Head of caudate nucleus (tissue), 42 donors: ENCODE measurements at places on chromosomes 11 and 22.

DNA sequence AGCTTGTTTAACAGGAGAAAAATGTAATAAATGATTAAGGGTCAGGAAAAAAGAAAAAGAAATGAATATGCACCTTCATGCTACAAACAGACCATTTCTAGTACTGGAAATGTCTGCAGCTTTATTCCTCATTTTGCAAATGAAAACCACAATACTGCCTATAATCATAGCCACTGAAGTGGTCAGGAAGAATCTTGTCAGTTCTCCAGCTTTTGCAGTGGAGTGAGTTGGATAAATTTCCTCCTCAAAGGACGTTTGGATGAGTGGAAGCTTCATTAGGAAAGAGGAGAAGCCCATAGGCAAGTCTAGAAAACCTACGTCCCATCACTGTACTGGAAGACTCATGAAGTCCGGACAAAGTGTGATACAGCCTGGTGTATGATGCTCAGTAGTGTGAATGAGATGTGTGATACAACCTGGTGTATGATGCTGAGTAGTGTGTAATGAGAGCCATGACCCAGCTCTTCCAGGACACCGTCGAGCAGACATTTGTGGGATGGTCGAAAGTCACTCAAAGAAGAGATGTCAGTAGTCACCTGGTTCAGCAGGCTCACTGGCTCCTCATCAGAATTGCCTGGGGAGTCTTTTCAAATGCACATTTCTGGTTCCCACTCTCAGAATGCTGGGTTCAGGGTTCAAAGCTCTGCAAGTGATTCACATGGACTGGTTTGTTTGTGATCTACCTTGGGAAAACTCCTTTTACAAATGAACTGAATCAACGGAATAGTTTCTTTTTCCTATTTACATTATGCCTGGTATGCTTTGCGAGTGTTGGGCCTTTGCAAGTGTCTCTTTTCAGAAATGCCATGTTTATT is 101.3 kb downstream of the PDHX start:
- DNase-seq, result no peak

DNA sequence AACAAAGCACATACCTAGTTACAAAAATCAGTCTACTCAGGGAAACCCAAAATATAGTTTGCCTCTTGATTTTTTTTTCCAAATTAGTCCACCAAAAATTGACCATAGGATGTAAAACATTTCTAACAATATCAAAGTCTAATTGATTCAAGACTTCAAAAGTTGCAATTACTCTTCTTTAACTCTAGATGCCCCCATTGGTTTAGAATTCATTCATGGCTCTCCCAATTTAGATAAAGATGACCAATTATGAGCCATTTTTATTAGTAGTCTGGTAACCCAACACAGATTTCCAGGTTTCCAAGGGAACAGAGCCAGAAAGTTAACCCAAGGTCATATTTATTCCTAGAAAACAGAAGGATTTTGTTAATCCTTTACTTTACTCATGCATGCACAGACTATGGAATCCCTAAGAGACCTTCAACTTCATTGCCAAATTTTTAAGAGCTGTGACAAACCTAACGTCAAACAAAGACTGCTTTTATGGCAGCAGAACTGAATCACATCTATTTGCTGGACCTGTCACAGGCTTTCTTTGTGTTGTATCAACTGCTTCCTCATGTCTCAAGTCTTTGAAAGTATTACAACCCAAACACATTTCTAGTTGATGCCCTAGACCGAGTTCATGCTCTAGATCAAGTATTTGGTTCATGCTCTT is 55.3 kb downstream of the C22orf42 start:
- no peak for DNase-seq

DNA sequence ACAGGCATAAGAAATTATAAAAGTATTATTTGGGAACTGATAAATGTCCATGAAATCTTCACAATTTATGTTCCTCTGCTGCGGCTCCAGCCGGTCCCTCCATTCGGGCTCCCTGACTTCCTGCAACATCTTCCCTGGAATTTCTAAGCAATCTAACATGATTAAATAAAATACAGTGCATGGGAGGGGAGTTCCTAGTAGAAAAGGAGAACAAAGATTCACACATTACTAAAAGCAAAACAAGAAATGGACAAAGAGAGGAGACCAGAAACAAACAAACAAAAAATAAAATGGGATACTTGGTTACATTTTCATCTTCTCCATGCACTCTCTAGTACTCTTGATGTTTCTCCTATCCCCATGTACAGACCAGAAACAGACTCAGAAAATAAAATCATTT is 8.6 kb upstream of the APOL4 start:
- DNase-seq, result no peak

DNA sequence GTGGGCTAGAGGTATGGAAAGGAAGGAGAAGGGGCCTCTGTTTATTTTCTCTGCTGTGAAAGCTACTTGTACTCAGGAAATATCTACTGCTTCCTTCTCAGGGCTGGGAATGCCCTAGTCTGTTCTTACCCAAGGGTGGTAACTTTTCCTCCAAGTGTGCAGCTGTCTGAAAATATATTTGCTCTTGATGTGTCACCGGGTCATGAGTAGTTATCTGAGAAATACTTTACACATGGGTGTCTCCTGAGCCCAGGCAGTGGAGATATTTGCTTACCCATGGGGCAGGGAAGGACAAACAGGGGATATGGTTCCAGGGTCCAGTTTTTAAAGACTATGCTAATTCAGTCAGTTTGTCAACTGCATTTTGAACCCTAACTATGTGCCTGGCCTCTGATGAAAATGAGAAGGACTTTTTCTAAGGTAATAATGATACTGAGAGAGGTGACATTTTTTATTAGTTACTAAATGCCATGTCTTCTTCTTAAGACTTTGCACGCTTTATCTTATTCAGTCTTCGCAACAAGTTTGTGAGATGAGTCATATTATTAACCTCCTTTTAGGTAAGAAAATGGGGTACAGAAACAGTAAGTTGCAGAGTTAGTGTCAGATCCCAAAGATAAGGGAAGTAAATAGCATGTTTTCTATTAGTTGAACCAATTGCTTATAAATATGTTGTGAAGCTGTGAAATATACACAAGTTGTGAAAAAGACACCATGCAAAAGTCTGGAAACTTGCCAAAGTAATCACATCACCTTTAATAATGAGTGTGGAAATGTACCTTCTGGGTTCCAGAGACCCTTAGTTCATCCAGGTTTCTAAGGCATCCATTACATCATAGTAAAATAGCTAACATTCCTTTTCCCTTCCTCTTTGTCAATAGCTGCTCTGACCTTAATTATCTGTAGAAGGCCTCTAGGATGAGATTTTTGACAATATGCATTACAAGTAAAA is 22.9 kb downstream of the SYTL2 start:
- DNase-seq, result no peak

DNA sequence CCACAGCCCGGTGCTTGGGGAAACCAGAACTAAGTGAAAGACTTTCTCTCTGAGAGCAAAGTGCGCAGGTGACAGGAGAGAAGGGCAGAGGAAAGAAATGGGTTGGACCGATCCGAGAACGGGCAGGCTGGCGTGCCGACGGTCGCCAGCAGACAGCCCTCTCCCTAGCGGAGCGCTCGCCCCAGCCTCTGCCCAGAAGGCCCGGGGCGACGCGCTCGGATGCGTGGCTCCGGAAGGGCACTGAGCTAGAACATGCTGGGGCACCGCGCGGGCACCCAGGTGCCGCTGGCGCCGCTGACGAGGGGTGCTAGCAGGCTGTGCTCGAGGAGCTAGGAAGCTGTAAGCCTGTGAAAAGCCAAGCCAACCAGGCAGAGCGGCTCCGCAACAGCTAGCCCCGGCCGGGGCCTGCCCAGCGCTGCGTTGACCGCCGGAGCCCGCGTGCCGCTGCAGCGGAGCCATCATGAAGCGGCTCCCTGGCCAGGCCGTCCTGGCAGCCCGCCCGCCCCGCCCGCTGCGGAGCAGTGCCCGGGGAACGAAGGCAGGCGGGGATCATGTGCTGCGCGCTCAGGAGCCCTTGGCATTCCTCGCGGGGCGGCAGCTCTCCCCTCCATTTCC is 22.1 kb upstream of the RRAS2 start:
- peak; percentile 34 for DNase-seq

DNA sequence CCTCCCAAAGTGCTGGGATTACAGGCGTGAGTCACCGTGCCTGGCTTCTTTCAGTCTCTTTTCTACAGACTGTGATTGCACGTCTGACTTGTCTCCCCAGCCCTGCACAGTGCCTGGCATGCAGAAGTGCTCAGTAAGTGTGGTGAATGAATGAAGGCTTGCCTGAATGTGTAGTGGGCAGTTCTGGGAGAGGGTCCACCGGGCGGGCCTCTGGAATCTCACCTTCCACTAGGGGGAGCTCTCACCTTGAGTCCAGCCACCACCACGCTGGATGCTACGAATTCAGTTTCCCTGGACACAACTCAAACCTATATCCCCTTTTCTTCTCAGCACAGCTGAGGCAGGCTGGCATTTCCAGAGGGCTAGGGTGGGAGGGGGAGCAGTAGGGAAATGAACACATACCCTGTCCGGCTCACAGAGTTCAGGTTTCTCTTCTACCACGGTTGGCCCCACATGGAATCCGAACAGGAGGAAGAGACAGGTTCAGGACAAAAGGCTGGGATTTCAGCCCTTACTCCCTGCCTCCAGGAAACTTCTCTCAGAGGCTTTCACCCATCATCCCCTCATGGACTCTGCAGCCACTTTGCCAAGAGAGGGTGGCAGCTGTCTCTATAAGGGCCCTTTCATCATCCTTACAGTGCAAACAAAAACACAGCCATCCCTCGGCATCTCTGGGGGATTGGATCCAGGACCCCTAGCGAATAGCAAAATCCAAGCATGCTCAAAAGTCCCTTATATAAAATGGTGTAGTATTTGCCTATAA is 86.8 kb downstream of the NECTIN1 start:
- no peak for DNase-seq
